ENCODE measurements at places on chromosomes 16 and 17. TPM values are rescaled to one million over a fixed set of nuclear protein-coding genes. Genes with fewer than 3 reads are reported as not detected.

The PRAC2 gene
- 0.98 TPM for polyA plus RNA-seq

The APOBR gene
- 0.02 TPM for polyA plus RNA-seq

The CDH5 gene
- not detected for polyA plus RNA-seq

The EXOC3L1 gene
- not detected for polyA plus RNA-seq

The NPIPA7 gene
- polyA plus RNA-seq, result 29.1 TPM

The ABCA3 gene
- 3.8 TPM for polyA plus RNA-seq

DNA sequence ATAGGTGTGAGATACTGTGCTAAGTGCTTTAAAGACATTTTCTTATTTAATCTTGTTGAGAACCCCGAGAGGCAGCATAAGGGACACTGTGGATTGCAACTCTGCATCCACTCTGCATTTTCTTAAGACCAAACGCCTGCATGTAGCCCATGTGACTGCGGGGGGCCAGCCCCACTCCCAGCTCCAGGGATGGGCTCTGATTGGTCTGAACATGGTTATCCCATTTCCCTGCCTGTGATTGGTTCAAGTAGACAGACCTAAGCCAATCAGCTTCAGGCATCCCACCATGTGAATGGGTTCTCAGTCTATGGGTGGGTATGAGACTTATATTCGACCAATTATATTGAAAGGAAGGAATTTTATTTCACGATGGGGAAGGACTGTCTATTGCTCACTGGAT lies 33.2 kb upstream of the USP7 start:
- no peak for DNase-seq

- DNase-seq, result no peak
These were observed 266.4 kb downstream of the STX8 start for GRCh38 chr17:9309216-9309615.
